ENCODE measurements at places on chromosomes 7 and 10. TPM values are rescaled to one million over a fixed set of nuclear protein-coding genes. Genes with fewer than 3 reads are reported as not detected.

DNA sequence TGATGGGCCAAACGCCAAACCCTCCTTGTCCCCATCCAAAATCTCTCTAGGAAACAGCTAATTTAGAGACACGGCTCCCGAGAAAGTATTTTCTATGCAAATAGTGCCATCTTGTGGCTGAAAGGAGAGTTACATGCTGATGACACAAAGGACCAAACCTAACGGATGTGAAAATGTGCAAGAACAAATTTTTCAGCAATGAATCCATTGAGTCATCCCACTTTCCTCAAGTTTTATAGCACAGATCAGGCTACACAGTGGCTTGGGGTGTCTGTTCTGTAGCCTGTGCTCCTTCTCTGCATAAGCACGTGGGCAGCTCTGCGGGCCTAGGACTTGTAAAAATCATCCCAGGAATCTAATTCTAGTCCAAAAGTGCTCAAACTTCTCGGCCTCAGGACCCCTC, 154.8 kb upstream of the PRR15 start:
- peaks cover 51% of the 10 kb centered on the region for H3K4me1 ChIP-seq
- H3K27ac ChIP-seq: no peak overlapping the region
- no peak overlapping the region for H3K4me3 ChIP-seq
- peaks cover 5% of the 10 kb centered on the region for H3K36me3 ChIP-seq
- no peaks in the 10 kb centered on the region for H3K27me3 ChIP-seq

DNA sequence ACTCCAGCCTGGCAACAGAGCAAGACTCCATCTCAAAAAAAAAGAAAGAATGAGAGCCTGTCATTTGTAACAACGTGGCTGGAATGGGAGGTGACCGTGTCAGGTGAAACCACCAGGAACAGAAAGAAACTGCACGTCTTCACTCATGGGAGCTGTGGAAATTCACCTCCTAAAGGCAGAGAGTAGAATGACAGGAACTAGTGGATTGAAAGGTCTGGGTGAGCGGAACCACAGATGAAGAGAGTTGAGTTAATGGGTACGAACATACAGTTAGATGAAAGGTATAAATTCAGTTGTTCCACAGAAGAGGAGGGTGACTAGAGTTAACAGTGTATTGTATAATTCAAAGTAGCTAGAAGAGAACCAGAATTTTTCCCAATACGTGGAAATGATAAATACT, 78.6 kb downstream of the MAD1L1 start:
- H3K36me3 ChIP-seq: peaks cover 27% of the 10 kb centered on the region
- H3K4me3 ChIP-seq: no peak overlapping the region
- peaks cover 45% of the 10 kb centered on the region for H3K4me1 ChIP-seq
- no peaks in the 10 kb centered on the region for H3K27me3 ChIP-seq

DNA sequence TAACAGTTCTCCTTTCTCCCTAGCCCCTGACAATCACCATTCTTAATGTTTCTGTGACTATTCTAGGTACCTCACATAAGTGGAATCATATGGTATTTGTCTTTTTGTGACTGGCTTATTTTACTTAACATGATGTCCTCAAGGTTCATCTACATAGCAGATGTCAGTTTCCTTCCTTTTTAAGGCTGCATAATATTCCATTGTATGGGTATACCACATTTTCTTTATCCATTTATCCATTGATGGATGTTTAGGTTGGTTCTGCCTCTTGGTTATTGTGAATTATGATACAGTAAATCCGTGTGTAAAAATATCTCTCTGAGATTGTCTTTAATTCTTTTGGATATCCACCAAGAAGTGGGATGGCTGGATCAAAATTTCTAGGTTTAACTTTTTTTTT, 13.2 kb downstream of the BBS9 start:
- no peak overlapping the region for H3K4me3 ChIP-seq
- no peaks in the 10 kb centered on the region for H3K36me3 ChIP-seq
- no peaks in the 10 kb centered on the region for H3K27me3 ChIP-seq
- no peak for DNase-seq
- peaks cover 15% of the 10 kb centered on the region for H3K4me1 ChIP-seq
- H3K27ac ChIP-seq: no peak overlapping the region

DNA sequence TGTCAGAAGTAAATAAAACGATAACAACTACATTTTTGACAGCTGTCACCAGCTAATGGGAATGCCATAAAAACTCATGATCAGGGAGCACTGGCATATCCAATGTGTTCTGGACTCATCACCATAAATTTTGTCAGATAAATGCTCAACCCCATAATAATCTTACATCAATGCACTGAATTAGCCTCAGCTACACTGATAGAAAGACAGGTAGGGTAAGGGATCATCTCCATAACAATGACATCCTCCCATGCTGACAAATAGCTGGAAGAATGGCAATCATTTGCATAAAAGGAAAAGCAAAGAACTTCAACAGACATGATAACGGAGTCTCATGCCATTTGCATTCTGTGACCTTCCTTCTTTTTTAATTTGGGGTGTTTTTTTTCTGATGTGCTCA, 352.8 kb upstream of the PFKP start:
- no peak overlapping the region for H3K4me3 ChIP-seq
- no peak for DNase-seq
- no peak overlapping the region for H3K27ac ChIP-seq
- no peaks in the 10 kb centered on the region for H3K27me3 ChIP-seq
- H3K36me3 ChIP-seq: no peaks in the 10 kb centered on the region
- H3K4me1 ChIP-seq: no peaks in the 10 kb centered on the region

DNA sequence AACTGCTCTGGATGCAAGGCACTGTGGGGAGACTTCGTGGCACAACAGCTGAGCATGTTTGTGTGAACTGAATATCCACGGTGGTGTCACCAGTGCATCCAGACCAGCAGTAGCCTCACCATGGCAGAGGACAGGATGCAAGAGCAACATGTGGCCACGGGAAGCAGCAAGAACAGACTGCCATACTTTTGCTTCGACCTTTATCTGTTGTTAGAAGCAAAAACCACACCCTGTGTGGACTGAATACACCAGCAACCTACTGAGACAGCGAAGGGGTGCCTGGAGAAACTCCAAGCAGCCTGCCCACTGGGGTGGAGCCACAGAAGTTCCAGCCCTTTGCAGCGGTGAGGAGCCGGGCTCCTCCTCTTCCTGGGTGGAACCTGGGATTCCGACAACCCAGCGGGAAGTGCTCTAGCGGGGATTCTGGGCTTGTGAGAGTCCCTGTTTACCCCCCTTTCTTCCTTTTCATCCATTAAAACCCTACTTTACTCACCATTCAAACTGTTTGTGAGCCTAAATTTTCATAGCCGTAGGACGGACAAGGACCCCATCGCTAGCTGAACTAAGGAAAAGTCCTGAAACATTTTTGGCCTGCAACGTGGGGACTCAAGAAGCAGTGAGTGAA, 584.9 kb downstream of the GRM8 start:
- H3K27ac ChIP-seq: no peak overlapping the region
- H3K27me3 ChIP-seq: no peaks in the 10 kb centered on the region
- no peaks in the 10 kb centered on the region for H3K36me3 ChIP-seq
- no peaks in the 10 kb centered on the region for H3K4me1 ChIP-seq

GRCh38 chr7:153061910-153062528, 302.5 kb downstream of the ACTR3B start:
- H3K27me3 ChIP-seq: peaks cover 4% of the 10 kb centered on the region
- H3K4me3 ChIP-seq: no peak overlapping the region
- H3K36me3 ChIP-seq: no peaks in the 10 kb centered on the region
- DNase-seq: peak; percentile 3

GRCh38 chr10:47182934-47183703, 116.9 kb upstream of the GDF10 start:
- H3K4me1 ChIP-seq: peaks cover 20% of the 10 kb centered on the region
- peak; percentile 20 for DNase-seq
- H3K27ac ChIP-seq: no peak overlapping the region
- no peaks in the 10 kb centered on the region for H3K36me3 ChIP-seq
- no peaks in the 10 kb centered on the region for H3K27me3 ChIP-seq
- no peak overlapping the region for H3K4me3 ChIP-seq

DNA sequence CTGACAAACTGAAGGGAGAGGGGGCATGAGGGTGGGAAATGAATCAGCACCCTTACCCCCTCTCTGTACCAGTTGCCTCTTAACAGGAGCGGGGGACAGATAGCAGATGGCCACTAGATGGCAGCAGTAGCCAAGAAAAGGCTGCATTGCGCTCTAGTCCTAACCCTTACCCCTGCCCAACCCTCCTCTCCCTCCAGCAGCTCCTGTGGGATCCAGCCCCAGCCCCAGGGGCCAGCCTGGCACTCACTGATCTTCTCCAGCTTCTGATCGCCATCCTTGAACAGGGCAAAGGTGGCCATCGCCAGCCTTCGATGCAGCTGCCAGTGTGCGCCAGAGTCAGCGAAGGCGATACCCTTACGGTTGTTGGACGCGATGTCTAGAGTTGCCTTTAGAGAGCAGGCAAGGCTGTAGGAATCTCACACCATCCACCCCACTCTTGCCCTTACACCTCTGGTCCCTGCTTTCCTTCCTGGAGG, 2.2 kb downstream of the CYP17A1 start:
- H3K4me1 ChIP-seq: peaks cover 31% of the 10 kb centered on the region
- DNase-seq: peak; percentile 62
- H3K27me3 ChIP-seq: no peaks in the 10 kb centered on the region
- H3K4me3 ChIP-seq: no peak overlapping the region

- no peak overlapping the region for H3K4me3 ChIP-seq
- H3K27me3 ChIP-seq: peaks cover 10% of the 10 kb centered on the region
- H3K36me3 ChIP-seq: no peaks in the 10 kb centered on the region
- H3K4me1 ChIP-seq: peaks cover 8% of the 10 kb centered on the region
- H3K27ac ChIP-seq: no peak overlapping the region
Observed at GRCh38 chr10:47412869-47413268, 28.8 kb upstream of the ZNF488 start.

- DNase-seq: no peak
- H3K4me1 ChIP-seq: no peaks in the 10 kb centered on the region
- H3K27ac ChIP-seq: no peak overlapping the region
- no peaks in the 10 kb centered on the region for H3K27me3 ChIP-seq
- no peaks in the 10 kb centered on the region for H3K36me3 ChIP-seq
Observed at GRCh38 chr10:113917636-113918035, 63.2 kb downstream of the NHLRC2 start.

- no peaks in the 10 kb centered on the region for H3K4me1 ChIP-seq
- DNase-seq: no peak
- no peaks in the 10 kb centered on the region for H3K27me3 ChIP-seq
- H3K4me3 ChIP-seq: no peak overlapping the region
Observed at GRCh38 chr10:60292998-60293397, 96.7 kb downstream of the ANK3 start.

GRCh38 chr10:31707093-31708039, 221.3 kb downstream of the ARHGAP12 start:
- H3K27me3 ChIP-seq: no peaks in the 10 kb centered on the region
- H3K4me1 ChIP-seq: peaks cover 9% of the 10 kb centered on the region
- H3K27ac ChIP-seq: no peak overlapping the region
- no peak for DNase-seq
- H3K4me3 ChIP-seq: no peak overlapping the region
- no peaks in the 10 kb centered on the region for H3K36me3 ChIP-seq

DNA sequence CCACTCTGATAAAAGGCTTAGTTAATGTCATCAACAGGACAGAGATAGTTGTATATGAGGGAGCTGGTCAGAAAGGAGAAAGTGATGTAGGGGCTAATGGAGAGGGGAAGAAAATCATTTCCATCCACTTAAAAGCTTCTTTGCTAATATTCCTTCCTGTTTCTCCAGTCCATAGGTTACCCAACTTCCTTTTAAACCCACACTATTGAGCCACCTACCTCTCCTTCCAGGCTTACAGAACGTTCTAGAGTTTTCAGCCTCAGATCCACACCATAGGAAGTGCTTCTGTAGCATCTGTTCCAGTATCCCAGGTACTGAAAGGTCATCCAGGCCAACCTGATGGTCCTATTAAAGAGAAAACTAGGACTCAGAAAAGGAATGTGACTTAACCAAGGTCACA, 28.2 kb downstream of the STRIP2 start:
- no peaks in the 10 kb centered on the region for H3K27me3 ChIP-seq
- H3K36me3 ChIP-seq: peaks cover 3% of the 10 kb centered on the region
- H3K27ac ChIP-seq: no peak overlapping the region
- no peaks in the 10 kb centered on the region for H3K4me1 ChIP-seq

DNA sequence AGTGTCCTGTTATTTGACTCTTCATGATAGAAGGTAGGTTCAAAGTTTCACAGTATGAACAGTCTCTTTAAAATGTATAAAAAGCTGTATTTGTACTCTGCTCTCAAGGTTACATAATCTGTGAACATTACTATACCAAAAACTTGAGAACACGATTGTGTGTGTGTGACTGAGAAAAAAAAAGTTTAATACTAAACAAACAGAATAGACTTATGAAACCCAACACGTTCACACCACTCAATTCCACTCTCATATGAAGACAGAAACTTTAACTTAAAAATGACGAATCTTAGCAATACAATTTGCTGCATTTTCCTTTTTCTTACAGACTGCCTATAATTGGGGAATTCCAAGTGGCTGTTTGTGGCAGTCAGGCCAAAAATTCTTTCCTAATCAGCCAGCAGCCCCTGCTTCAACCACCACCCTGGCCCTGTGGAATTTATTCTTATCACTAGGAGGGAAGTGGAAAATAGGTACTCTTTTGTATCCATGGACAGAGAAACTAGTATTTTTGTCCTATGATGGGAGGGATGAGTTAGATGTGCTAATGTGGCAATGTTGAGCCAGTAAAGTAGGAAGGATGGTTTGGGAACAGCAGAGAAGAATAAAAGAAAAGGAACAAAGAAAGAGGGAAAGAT, 42.8 kb downstream of the MINDY3 start:
- H3K27me3 ChIP-seq: no peaks in the 10 kb centered on the region
- H3K27ac ChIP-seq: no peak overlapping the region
- peak; percentile 42 for DNase-seq
- no peak overlapping the region for H3K4me3 ChIP-seq

GRCh38 chr7:80095545-80095944, 39.1 kb upstream of the GNAI1 start:
- no peak overlapping the region for H3K4me3 ChIP-seq
- H3K4me1 ChIP-seq: no peaks in the 10 kb centered on the region
- no peaks in the 10 kb centered on the region for H3K27me3 ChIP-seq
- no peaks in the 10 kb centered on the region for H3K36me3 ChIP-seq

DNA sequence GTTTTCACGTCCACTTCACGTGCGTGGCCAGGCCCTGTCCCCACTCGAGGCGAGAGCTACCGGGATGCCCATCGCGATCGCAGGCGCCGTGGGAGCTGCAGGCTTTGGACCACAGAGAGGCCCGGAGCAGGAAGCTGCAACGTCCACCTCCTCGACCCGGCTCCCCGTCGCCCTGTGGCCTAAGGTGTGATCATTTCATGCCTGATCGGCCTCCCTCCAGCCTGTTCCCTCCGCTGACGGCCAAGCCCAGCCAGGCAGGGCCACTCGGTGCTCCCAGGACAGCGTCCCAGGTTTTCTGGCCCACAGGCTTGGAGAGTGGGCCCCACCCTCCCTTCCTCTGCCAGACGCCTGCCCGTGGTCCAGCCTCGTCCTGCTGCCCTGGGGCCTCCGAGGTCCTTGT, 19.6 kb downstream of the KNDC1 start:
- no peak for DNase-seq
- no peaks in the 10 kb centered on the region for H3K4me1 ChIP-seq
- H3K4me3 ChIP-seq: no peak overlapping the region
- no peaks in the 10 kb centered on the region for H3K36me3 ChIP-seq
- H3K27ac ChIP-seq: no peak overlapping the region
- peaks cover 27% of the 10 kb centered on the region for H3K27me3 ChIP-seq

GRCh38 chr7:1100386-1100785, 12.5 kb downstream of the GPER1 start:
- no peak overlapping the region for H3K4me3 ChIP-seq
- H3K4me1 ChIP-seq: peaks cover 52% of the 10 kb centered on the region
- H3K27me3 ChIP-seq: no peaks in the 10 kb centered on the region
- DNase-seq: no peak
- no peak overlapping the region for H3K27ac ChIP-seq

ANKIB1 gene
- total RNA-seq: 26.6 TPM

MAGI2 gene
- total RNA-seq: 3.8 TPM

SPDYE9 gene
- not detected for total RNA-seq

KAZALD1 gene
- 18.0 TPM for total RNA-seq

SFXN4 gene
- total RNA-seq: 47.4 TPM

PHYHIPL gene
- 40.6 TPM for total RNA-seq

GATA3 gene
- total RNA-seq: not detected

DNAJC2 gene
- total RNA-seq: 42.0 TPM

IL2RA gene
- not detected for total RNA-seq

RBP3 gene
- total RNA-seq: not detected

FAM107B gene
- 38.5 TPM for total RNA-seq

Data from HepG2 (cell line).